Spinal cord (tissue), 10 donors: ENCODE measurements at places on chromosomes 4 and X.

DNA sequence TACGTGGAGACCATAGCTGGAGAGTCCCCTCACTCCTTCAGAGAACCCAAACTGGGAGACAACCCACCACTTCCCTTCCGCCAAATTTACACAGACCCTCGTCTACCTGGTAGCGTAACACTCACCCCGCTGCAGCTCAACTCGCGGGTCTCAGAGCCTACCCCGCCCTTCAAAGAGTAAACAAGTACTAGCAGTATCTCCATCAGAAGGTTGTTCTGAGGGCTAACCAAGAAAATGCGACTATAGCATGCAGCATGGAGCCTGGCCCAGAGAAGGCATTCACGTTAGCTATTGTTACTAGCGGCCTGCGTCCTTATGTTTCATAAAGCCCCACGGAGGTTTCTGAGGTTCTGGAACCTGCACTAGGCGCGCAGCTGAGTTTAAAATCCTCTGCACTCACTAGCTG is 531 bp upstream of the MANBA start:
- DNase-seq: no peak

DNA sequence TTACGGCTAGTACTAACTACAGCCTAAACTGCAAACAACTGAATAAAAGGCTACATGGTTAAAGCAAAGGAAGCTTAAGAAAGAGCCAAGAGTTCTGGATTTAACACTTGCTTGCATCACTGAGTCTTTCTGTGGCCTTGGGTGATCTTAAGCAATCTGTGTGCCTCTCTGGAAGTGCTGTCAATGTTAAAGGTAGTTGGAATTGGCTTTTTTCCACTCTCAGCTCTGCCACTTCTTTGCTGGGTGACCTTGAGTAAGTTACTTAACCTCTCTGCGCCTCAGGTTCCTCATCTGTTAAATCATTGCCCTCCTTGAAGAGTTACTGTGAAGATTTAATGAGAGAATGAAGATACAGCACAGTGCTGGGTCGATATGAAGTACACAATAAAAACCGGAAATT is 15.7 kb downstream of the SLC2A9 start:
- no peak for DNase-seq

DNA sequence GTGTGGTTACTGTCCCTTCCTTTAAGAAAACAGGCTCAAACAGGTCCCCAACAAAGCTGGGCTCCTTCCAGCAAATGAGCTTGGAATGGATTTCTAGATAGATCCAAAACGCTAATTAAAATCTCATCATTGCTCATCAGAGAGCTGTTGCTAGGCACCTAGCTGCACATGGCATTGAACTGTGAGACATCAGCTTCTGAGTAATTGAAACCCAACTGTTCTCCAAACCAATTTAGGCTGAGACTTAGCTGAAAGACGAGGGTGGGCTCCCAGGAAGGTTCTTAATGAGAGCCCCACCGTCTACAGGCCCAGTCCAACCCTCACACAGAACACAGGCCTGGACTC is 59.1 kb downstream of the FAM184B start:
- DNase-seq: peak; percentile 91

DNA sequence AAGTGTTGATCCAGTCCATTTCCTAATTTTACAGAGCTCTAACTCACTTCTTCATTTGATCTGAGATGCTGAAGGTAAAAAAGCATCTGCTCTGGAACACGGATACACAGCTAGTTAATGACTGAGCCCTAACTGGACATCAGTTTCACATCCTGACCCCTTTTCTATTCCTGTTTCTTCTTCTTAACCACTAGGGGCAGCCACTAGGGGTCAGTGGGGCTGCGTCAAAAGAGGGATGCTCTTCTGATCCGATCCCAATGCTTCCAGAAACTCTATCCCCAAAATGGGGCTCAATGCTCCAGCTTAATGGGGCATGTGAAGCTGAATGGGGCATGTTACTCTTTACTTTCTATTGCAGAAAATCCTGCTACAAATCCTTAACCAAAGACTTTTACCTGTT is 33.4 kb upstream of the PHKA2 start:
- peak; percentile 47 for DNase-seq

DNA sequence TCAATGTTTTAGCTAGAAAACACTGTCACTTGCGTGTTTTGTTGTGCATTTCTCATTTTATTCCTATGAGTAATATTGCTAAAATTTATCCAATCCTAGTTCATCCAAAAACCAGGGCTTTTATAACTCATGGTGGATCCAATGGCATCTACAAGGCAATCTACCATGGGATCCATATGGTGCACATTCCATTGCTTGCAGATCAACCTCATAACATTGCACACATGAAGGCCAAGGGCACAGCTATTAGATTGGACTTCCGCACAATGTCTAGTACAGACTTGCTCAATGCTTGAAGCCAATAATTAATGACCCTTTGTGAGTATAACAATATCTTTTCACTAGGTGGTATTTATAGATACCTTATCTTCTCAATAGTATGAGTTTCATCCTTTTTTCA is 57.2 kb upstream of the UGT2B7 start:
- DNase-seq: no peak

DNA sequence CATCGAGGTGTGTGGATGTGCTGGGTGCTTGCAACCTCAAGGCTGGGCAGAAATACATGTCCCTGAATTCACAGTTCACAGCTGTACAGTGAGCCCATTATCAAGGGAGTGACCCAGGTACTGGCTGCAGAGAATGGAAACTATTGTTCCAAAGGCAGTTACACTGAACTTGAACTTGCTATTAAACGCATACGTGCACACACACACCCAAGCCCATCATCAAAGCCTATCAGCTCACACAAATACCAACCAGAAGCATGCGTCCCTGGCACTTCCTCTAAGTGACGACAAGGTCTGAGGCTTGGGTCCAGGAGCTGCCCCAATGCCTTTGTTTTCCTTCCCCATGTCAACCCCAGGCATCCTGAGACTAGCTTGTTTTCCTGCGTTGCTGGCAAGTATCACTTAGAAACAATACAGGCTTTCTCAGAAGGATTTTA is 88.6 kb downstream of the IRF2 start:
- DNase-seq: no peak

DNA sequence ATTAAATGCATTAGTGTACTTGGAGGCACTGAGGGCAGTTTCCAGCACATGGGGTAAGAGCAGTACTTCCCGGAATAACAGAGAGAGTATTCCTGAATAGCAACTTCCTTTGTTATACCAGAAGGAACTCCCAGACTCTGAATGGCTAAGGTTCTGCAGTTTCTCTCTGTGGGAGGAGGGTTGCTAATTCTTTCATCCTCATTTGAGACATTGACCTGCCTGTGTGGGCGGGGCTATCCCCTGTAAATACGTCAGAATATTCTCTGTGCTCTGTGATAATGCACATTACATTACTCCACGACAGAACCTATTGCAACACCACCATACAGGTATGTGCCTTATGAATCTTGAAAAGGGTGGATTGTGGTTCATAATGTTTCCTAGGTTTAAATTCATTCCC is 52.7 kb downstream of the SPINK2 start:
- no peak for DNase-seq

- DNase-seq: no peak
These were observed 24.1 kb downstream of the DCTD start for GRCh38 chr4:182893047-182893446.

DNA sequence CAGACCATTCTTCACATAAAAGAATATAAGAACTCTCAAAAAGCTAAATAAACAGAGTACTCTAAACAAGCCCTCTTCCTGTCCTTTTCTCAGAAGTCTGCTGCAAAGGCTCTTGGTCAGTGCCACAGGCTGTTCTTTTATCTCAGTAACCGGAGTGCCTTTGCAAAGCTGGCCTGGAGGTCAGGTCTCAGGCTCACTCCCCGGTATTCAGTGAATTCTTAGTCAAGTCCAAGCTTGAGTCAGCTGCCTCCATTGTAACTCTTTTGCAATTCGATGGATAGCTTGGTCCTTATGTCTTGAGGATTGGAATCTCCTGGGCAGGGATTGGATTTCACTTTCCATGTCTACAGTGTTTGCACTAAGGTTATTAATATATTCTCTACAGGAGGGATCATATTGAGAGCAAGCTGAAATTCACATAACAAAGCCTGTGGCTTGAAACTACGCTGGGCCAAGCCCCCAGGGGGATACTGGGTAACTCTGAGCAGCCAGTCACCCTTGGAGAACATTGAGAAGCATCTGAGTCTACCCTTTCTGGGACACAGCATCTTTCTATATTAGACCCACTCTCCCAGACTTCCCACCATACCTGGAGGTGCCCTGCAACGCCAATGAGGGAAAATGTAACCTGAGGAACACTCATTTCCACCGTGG is 10.0 kb upstream of the HS6ST2 start:
- DNase-seq: no peak

GRCh38 chr4:38832206-38832605 is 24.4 kb downstream of the TLR6 start:
- DNase-seq: no peak

- DNase-seq: no peak
These were observed 7.2 kb downstream of the TBC1D14 start for GRCh38 chr4:6916587-6917460.

- no peak for DNase-seq
These were observed 12.9 kb downstream of the STIM2 start for GRCh38 chr4:26873391-26874026.

GRCh38 chrX:102846544-102847236 is 90.4 kb upstream of the RAB40AL start:
- DNase-seq: no peak

DNA sequence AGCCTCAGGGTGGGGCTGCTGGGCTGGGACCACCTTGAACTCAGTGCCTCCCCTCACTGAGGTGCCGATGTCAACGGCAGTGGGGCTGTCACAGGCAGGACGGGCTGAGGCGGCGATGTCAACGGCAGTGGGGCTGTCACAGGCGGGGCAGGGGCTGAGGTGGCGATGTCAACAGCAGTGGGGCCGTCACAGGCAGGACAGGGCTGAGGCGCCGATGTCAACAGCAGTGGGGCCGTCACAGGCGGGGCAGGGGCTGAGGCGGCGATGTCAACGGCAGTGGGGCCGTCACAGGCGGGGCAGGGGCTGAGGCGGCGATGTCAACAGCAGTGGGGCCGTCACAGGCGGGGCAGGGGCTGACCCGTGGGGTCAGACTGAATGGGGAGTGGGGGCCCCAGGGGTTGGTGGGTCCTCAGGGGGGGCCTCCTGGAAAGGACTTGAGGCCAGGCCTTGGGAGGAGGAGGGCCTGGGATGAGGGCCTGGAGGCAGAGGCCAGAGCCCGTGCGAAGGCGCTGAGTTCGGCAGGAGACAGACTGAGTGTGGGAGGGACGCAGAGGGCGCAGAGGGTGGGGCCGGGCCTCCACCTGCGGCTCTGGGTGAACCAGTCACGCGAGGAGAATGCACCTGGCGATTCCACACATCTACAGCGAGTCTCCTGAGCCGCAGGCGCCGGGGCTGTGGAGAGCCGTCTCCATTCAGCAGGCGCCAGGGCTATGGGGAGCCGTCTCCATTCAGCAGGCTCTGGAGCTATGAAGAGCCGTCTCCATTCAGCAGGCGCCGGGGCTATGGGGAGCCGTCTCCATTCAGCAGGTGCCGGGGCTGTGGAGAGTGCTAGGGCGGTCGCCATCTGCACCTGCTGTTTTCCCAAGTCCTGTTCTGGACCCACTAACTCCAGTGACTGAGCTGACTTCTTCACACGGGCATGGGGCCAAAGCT is 22.9 kb downstream of the ATP5ME start:
- no peak for DNase-seq

GRCh38 chr4:56149591-56149990 is 200.8 kb downstream of the CEP135 start:
- no peak for DNase-seq

DNA sequence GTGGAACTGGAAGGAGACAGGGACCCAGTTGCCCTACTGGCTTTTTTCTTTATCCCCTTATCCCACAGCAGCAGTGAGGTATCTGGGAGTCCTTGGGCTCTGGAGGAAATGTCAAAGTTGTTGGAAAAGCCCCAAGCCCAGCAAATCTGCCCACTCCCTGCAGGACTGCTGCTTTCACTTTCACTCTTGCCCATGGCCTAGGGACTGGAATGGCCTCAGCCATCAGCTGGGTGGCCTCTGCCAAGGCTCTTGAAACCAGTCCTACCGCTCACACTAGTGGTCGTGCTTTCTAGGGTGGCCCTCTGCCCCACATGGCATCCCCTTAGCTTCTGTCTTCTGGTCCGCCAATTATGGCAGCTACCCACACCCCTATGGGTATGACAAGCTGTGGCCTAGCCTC is 9.7 kb upstream of the RHOXF1 start:
- DNase-seq: no peak

DNA sequence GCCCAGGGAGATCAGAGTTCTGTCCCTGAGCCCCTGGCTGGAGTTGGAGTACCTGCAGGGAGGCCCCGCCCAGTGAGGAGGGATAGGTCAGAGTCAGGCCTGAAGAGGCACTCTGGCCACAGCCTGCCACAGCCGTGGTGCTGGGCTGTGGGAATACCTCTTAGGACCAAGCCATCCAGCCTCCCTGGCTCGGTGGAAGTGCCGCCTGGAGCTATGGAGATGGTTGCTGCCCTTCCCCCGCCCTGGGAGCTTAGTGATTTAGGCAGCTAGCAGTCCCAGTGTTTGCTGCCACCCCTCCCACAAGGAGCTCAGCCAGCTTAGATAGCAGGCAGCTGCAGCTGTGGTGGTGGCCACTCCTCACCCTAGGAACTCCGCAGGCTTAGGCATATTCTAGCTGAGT is 446.3 kb upstream of the GNPDA2 start:
- DNase-seq: no peak

- no peak for DNase-seq
These were observed 22.1 kb downstream of the NELFA start for GRCh38 chr4:1986578-1987210.
